ENCODE measurements at places on chromosomes 16 and 17. TPM values are rescaled to one million over a fixed set of nuclear protein-coding genes. Genes with fewer than 3 reads are reported as not detected.

DNA sequence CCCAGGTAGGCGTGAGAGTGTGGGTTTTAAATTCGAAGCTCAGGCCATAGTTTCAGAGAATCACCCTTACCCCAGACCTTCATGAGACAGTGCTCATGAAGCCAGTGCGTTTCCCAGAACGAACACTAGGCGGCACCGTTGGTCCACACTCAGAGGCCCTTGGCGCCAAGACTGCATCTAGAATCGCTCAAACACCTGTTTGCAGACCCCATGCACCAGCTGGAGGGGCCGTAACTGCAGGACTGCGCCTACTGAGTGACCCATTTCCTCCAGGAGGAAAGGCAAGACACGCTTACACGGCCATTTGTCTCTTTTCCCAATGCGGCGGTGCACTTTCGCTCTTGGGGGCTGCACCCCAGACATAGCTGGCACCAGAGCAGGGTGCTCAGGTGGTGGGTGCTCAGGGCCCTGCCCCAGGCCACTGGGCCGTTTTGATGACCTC, 34.0 kb downstream of the ADGRG5 start:
- ATAC-seq, result peak; percentile 93

GRCh38 chr17:43766413-43767052, 7.9 kb upstream of the SOST start:
- ATAC-seq, result peak; percentile 39

DNA sequence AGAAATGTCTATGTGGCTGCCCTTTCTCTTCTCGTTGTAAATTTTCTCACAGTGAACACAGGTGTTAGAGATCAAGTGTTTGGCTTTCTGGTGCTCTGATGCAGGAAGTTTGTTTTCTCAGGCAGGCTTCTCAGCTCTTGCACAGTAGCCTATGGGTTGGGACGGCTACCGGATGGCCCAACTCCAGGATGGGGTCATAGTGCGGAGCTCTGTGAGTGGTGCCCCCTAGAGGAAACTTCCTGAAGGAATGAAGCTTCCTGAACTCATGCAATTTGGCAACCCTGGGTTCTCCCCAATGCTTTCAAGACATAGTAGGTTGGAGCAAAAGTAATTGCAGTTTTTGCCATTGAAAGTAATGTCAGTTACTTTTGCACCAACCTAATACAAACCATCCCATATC, 407.5 kb upstream of the HSBP1 start:
- no peak for ATAC-seq

- peak; percentile 98 for ATAC-seq
These were observed 9.9 kb upstream of the NAGS start for GRCh38 chr17:43994272-43995149.

- ATAC-seq, result no peak
These were observed 12.0 kb downstream of the CBFB start for GRCh38 chr16:67040906-67041305.

DNA sequence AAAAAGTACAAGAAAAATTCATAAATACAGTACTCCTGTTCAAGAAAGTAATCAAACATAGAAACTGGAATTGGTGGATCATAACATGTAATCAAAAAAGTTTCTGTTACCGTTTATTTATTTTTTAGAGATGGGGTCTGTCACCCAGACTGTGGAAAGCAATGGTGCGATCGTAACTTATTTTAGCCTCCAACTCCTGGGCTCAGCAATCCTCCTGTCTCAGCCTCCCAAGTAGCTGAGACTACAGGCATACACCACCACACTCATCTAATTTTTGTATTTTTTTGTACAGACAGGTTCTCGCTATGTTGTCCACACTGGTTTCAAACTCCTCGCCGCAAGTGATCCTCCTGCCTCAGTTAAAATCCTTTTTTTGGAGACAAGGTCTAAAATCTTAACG, 22.5 kb downstream of the ARHGAP17 start:
- no peak for ATAC-seq

- ATAC-seq, result no peak
These were observed 3.8 kb downstream of the ZNF821 start for GRCh38 chr16:71880176-71880575.

GRCh38 chr17:61188081-61188480, 211.6 kb upstream of the TBX2 start:
- no peak for ATAC-seq

DNA sequence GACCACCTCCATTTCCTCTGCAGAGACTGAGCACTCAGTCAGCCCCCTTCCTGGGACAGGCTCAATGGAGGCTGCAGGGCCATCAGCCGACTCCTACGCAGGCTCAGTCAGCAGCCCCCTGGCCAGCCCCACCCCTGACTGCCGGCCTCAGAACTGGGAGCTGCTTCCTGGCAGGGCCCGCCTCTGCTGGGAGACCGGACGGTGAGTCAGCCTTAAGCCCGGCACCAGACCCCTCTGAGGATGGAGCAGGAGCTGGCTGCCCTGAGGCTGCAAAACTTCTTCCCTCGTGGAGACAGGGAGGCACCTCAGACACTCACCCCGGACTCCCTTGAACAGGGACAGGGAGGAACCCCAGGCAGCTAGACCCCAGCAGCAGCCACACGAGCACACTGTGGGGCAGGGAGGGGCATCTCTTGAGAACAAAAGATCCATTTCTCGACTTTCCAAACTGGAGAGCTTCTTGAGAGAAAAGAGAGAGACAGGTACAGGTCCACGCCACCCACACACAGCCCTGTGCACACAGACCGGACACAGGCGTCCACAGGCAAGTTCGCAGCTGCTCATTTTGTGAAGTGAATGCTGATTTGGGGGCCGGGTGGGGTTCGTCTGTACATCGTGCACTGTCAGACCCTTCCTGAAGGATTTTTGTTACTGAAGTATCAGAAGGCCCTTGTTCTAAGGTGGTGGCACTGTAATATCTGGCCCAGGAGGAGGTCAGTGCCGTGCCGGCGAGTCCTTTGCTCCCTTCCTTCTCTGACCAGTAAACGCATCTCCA, 1.3 kb upstream of the TUBB3 start:
- peak; percentile 38 for ATAC-seq

GRCh38 chr16:88970050-88970449, 7.0 kb downstream of the CBFA2T3 start:
- no peak for ATAC-seq

- peak; percentile 41 for ATAC-seq
These were observed 444 bp downstream of the HELZ start for GRCh38 chr17:67244431-67245072.

GRCh38 chr16:30786936-30787612, at the start of gene ZNF629:
ZNF629 (minus strand) TSS chr16:30787205; CDS start chr16:30784482, 2,723 bp downstream.
- ATAC-seq, result peak; percentile 86

GRCh38 chr17:51421525-51421924, 161.2 kb downstream of the UTP18 start:
- peak; percentile 30 for ATAC-seq

Gene G6PC1
- 0.45 TPM for total RNA-seq

Gene AOC3
- 3.7 TPM for total RNA-seq

Gene LRRC37B
- total RNA-seq, result 27.9 TPM

GRCh38 chr16:88796278-88796677, 7.3 kb upstream of the CDT1 start:
- no peak for ATAC-seq

GRCh38 chr16:88527186-88527936, 42.8 kb upstream of the ZC3H18 start:
- ATAC-seq, result peak; percentile 85

Gene SLC16A11
- 0.33 TPM for total RNA-seq

DNA sequence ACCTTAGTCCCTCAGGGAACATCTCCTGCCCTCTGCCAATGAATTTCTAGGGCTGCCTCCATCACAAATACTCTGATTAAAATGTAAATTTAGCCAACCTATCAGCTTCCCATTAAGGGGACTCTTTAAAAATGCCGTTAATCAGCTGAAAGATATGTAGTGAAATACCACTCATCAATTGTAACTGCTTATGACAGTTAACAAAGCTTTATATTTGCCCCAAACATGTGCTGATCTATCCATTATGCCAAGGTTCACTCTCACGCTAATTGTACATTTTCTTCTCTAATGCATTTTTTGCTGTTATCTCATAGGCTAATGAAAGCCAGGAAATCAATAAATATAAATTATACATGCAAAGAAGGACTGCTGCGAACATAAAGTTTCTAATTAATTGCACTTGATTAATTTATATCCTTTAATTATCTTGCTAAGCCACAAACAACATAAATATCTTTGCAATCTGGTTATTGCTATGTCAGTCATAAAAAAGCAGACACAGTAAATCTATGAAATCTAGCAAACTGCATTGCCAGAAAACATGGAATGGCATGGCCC, 601.4 kb upstream of the SALL1 start:
- no peak for ATAC-seq

Gene GPRC5C
- total RNA-seq, result 30.2 TPM

DNA sequence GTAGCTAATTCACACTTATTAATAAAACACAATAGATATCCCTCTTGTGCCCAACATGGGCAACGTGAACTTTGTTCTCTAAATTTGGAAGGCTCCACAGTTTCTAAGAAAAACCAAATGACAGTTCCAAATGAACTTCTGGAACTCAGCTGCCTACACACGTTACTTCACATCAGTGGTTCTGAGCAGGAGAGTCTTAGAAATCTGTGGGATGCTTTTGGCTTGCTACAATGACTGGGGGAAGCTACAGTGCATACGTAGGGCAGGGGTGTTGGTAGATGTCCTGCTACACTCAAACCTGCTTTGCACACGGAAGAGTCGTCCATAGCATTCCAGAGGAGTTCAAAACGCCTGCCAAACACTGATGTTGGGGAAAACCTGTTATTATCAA, 8.0 kb downstream of the TXNDC11 start:
- ATAC-seq, result no peak

DNA sequence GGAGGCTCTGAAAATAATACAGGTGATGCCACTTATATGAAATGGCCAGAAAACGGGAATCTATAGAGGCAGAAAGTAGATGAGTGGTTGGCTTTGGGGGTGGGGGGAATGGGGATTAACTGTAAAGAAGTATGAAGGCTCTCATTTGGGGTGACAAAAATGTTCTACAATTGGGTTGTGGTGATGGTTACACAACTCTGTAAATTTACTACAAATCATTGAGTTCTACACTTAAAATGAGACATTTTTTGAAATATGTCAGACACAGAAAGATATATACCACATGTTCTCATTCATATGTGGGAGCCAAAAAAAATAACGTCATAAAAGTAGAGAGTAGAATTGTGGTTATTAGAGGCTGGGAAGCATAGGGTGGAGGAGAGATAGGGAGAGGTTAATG, 25.7 kb downstream of the ARHGAP17 start:
- ATAC-seq, result no peak
